ENCODE measurements at places on chromosomes 12 and 14. TPM values are rescaled to one million over a fixed set of nuclear protein-coding genes. Genes with fewer than 3 reads are reported as not detected.

GRCh38 chr14:35046048-35046750 is at the start of gene FAM177A1:
Gene FAM177A1 (plus strand): TSS chr14:35046272. CDS start chr14:35046464, 192 bp downstream.
- peak; percentile 96 for DNase-seq

DNA sequence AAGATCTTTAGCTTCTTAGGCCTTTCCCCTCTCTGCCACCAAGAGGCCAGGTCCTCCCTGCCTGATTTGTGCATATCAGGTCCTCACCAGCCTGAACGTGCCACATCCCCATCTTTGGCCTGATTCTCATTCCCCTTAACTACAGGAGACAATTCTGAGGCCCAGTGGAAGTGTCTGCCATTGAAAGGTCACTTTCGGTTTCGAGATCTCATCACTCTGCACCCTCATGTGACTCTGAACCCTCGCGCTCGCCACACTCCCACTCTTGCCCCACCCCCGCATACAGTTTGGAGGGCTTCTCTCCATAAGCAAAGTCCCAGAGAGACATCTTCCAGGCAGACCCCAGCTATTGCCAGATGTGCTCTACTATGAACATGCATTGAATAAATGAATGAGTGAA is 189.0 kb downstream of the NTF3 start:
- DNase-seq = no peak

DNA sequence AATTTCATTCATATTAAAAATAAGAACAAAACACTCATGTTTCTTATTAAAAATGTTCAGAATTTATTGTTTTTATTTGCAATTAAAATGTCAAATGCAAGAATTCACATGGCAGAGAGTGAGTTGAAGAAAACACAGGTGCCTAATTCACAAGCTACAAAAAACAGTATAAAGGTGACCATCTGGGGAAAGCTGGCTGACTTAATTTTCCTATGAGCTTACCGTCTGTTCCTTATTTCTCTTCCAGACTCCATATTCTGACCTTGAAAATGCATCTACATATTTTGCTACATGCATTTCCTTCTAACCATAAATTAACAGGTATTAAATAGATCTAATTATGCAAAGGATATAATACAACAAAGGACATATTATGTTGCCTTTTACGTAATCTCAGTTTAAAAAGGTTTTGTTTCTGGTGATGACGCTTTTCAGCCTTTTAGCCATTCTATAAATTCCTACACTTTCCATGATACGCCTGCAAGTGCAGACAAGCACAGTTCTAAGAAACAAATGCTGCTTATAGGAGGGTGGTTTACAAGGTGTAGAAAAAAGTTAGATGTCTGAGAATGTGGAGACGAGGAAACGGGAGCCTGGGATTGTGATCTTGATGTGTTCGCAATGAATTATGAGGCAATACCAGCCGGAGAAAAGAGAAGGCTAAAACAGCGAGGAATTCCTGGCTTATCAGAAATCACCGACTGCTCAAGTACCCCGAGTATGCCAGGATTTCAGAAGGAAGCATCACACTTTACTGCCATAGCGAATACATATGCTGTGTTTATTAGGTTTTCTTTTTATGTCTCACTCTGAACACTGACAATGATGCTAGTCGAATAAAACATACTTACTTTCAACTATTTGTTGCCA is 24.6 kb downstream of the LIN7A start:
- no peak for DNase-seq

- no peak for DNase-seq
Observed at GRCh38 chr12:59657711-59658110, 61.9 kb downstream of the SLC16A7 start.

GRCh38 chr14:49905989-49906388 is 13.1 kb downstream of the ARF6 start:
- no peak for DNase-seq

DNA sequence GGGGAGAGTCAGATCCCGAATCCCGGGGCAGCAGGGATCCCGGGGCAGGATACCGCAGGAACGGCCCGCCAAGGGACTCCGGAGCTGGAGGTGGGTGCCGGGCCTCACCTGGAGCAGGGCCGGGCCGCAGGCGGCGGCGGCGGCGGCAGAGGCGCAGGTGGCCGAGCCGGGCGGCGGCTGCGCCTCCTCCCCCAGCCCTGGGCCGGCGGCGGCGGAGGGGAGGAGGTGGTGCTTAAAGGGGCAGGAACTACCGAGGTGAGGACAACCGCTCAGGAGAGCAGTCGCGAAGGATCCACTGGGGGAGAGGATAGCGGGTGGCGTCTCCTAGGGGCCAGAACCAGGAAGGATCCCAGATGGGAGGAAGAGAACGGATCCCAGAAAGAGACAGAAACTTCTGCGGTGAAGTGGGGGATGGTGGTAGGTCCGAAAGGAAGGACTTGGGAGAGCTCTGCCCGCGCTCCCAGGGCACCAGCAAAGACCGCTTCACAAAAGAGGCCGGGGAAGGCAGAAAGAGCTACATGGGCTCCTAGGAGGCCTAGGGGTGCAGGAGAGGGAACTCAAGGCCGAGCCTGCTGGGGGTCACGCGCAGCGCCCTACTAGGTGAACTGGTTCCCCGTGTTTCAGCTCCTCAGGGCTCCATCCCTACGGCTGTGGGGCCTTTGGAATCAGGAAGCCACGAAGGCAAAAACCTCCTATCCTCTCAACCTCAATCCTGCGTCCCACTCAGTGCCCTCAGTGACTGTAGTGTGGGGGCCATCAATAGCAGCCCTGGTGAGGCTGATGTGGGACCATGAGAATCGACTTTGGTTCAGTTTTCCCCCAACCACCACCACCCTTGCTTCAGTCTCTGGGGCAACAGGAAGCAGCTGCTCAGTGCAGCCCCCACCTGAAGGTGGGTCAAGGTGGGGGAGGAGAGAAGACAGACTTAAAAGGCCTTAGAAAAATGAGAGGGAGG is 5.0 kb upstream of the BAZ2A start:
- DNase-seq = no peak

DNA sequence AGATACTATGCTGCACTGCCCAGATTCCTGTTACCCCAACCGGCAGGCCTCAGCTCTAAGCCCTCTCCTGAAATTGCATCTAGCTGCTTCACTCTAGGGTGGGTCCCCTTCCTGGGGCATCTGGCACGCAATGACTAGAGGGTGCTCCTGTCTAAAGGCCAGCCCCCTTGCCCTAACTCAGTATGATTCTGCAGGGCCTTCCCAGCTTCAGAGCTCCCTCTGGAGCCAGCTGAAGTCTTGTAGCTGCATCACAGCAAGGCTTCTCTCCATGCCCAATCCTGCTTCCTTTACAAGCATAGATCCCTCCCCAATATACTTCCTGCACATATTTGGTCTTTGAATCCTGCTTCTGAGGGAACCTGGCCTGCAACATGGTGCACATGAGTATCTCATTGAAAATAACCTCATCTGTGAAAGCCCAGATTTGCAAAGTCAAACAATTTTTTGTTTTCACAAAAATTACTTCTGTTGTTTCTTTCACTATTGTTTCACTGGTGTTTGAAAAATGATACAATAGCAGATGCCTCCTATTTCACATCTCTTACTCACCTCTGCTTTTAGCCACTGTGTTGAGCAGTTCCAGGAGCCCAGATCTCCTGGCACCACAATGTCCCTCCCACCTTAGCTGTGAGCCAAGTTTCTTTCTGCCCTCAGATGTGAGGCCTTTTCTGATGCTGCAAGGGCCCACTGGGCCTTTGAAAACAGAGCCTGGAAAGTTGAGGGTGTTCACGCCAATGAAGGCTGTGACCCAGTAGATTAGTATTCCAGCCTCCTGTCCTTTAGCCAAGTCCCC is 169.5 kb upstream of the EGLN3 start:
- DNase-seq = no peak

DNA sequence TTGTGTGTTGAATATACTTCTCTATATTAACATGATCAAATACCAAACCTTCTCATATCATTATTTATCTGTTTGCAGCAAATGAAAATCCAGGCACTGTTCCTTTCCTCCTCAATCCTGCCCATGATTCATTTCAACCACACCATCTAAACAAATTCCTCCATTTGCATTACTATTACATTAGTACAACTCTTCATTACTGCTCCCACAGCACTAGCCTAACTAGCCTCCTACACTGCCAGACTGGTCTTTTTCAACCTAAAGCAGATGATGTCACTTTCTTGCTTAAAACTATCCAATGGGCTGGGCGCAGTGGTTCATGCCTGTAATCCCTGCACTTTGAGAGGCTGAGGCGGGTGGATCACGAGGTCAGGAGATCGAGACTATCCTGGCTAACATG is 117.3 kb upstream of the MYF6 start:
- DNase-seq = no peak

GRCh38 chr12:104177663-104178501 is 37.7 kb upstream of the TXNRD1 start:
- DNase-seq = no peak

DNA sequence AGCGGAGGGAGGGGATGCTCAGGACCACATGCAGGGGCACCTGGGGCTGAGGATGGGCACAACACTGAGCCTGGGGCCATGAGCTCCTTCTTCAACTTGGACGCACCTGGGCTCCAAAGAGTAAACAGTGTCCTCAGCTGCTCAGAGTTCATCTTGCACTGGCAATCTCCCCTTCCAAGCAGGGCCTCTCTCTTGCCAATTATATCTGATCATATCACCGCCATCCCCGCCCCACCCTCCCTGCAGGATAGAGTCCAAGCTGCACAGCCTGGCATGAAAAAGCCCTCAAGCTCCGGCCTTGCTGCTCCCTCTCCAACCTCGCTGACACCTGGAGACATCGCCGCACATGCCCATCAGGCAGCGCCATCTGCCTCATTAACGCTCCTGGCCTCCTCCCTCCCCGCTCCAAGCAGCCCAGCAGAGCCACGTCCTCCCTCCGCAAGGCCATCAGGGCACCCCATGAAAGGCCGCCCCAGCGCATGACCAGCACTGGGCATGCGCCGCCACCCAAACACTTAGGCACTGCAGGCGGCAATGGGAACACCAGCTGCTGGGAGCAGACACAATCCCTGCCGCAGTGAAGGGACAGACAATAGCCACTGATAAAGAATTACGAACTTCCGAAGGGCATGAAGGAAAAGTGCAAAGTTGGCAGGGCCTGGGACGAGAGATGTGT is 88.8 kb downstream of the CHGA start:
- no peak for DNase-seq

DNA sequence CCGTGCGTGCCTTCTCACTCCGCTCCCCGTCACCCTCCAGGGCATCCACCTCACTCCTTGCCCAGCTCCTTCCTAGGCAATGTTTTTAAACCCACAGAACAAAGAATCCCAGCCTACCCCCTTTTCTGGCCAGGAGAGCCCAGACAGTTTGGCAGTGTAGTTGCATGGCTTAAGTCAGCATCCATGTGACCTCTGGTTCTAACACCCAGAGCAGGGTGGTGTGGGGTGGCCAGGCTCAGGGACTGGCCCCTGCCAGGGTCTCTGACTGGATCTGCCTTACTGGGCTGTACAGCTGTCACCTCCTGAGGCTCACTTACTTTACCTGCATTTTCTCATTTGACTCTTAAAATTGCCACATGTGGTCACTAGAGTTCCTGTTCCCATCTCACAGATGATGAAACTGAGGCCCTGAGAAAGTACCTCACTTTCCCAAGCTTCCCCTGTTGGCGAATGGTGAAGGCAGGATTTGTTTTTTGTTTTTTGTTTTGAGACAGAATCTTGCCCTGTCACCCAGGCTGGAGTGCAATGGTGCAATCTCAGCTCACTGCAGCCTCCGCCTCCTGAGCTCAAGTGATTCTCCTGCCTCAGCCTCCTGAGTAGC is 18.3 kb downstream of the SDS start:
- DNase-seq = no peak

DNA sequence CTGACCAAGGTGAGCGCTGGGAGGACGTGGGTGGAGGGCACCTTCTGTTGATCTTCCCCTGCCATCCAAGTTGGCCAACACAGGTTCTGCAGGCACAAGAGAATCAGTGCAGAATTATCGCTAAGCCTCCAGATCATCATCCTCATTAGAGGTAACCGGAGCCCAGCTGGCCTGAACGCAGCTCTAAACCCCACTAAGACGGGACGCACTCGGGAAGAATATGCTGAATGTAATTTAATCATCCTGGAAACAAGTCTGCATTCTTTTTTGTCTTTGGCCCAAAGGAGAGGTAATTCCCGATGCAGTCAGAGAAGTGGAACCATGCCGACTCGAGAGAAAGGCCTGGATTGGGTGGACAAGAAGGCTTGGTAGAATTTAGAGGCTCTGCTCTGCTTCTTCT is 111.0 kb upstream of the GSC start:
- no peak for DNase-seq

GRCh38 chr12:1838994-1839365 is 18.6 kb downstream of the LRTM2 start:
- no peak for DNase-seq

DNA sequence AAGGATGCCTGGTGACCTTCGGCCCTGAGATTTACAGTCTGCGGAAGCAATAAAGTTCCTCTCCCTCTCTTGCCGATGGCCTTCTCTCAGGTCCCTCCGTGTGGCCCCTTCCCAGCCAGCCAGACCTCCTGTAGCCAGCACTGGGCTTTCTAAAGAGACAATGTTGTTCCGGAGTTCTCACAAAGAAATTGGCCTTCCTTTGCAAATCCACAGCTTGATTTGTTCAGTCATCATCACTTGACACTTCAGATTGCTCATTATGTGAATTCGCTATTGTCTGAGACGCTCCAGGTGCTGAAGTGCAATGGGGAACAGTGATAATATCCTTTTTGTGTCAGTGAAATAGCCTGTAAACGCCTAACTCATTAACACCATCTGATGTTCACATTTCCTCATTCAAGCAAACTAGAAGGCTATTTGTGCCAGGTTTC is 43.7 kb upstream of the GPHB5 start:
- peak; percentile 17 for DNase-seq

DNA sequence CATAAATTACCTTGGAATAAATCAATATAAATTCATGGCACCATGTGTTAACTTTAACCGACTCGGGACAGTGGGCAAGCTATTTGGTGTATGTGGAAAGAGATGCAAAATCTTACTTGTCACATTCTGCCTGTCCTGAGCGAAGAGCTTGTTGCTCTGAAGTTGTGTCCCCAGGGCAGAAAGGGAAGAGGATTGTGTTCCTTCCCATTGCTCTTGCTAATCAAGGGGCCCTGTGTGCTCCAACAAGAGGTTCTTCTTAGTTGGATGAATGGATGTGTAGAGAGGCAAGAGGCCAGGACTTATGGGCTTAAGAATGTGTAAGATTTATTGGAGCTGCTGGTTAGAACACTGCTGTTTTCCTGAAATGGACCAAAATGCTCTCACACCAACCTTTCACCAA is 36.5 kb upstream of the FRS2 start:
- no peak for DNase-seq

DNA sequence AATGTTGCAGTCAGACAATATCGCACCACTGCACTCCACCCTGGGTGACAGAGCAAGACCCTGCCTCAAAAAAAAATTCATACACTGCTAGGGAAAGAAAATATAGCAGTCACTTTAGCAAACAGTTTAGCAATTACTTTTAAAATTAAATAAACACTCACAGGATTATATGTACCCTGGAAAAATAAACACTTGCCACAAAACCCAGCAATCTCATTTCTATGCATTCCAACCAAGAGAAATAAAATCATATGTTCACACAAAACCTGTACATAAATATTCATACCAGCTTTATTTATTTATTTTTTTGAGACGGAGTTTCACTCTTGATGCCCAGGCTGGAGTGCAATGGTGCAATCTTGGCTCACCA is 20.2 kb downstream of the ATXN2 start:
- DNase-seq = no peak

The TRPV4 gene
- polyA plus RNA-seq = 21.7 TPM

The CMA1 gene
- not detected for polyA plus RNA-seq

The ACRBP gene
- 8.0 TPM for polyA plus RNA-seq

The TTLL5 gene
- polyA plus RNA-seq = 37.4 TPM

The LRTM2 gene
- 0.13 TPM for polyA plus RNA-seq

The ADAMTS20 gene
- polyA plus RNA-seq = 0.83 TPM

The TSFM gene
- 45.0 TPM for polyA plus RNA-seq

The PTPRB gene
- 18.1 TPM for polyA plus RNA-seq

Data from renal pelvis (tissue), 12 donors.